ENCODE measurements at places on chromosomes 16 and 17.
A peak's percentile ranks its signal among the peaks of the same experiment; 100 is the strongest.

DNA sequence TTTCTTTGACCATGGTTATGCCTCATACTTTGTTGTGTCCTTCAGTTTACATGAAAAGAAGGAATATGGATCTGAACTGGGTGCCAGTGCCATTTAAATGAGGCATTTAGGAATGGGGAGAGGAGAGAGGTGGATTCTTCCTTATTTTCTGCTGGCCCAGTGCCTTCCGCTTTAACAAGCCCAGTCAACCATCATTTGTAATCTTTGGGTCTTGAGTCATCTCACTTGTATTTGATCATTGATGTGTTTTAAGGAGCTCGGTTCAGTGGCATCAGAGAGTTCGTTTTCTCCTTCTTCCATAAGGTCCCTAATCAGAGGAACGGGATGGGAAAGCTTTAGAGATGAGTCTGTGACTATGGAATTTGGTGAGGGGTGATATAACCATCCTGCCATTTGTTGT is 334.9 kb downstream of the WWOX start:
- no peak for DNase-seq

GRCh38 chr16:54720259-54720658 is 210.4 kb upstream of the IRX5 start:
- no peak for DNase-seq

DNA sequence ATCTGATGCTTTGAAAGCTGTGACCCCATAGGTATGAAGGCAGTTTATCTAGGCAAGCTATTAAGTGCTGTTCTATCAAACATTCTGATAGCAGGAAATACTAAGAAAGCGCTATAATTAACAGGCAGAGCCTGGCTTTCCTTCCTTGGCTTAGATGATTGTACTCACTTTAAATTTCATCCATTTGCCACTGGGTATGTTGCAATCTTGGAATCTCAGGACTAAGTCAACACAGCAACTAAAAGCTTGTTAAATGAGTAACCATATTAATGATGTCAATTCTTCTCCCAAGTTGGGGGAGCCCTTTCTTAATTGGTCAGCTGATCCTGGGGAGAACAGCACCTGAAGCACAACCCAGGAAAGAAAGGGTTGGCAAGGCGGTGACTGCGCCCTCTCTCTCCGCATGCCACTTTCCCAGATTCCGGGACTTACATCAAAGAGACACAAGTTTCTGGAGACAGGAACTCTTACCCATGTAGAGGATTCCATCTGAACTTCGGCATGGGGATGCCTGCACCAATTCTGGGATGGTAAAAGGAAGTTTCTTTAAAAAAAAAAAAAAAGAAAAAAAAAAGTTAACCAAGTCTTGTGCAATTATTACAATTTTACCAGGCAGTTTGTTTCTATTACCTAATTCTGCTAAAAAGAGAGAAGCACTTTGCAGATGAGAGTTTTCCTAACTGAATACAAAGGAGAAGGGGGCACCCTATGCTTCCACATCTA is 54.4 kb upstream of the ICAM2 start:
- DNase-seq, result no peak

- DNase-seq, result no peak
Observed at GRCh38 chr17:2282297-2282873, 21.2 kb downstream of the SMG6 start.

DNA sequence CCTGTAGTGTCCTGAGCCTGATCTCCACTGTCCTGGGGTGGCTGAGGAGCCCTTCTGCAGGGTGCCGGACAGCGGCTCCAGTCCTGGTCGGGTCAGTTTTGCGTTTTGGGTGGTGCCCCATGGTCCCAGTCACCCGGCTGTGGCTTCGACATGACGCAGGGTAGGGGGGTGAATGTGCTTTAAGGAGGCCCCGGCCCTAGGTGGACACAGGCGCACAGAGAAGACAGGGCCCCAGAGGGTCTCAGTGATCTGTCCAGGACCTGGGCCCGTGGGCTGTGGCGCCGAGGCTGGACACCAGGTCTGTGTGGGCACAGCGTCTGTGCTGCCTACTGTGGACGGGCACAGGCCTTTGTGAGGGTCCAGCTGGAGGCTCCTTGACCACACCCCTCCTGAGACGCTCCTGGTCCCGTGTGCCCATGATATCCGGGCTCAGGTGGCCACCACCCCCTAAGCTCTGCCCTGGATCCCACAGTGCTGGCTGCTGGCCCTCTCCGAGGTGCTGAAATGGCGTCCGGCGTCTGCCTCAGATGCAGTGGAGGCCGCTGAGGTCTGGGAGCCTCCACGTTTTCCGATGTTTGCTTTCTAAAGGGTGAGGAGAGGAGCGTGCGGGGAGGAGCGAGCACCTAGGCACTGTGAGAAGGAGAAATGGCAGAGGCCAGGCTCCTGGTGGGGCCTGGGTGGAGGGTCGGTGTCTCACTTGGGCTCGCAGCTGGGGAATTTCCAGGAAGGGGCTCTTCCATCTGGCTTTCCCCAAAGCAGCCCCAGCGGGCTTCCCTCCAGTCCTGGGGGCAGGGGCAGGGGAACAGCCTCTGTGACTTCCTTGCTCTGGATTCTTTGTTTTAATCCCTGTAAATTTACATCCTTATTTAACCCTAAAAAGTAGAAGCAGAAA is 56.1 kb upstream of the ACSF3 start:
- DNase-seq, result no peak

DNA sequence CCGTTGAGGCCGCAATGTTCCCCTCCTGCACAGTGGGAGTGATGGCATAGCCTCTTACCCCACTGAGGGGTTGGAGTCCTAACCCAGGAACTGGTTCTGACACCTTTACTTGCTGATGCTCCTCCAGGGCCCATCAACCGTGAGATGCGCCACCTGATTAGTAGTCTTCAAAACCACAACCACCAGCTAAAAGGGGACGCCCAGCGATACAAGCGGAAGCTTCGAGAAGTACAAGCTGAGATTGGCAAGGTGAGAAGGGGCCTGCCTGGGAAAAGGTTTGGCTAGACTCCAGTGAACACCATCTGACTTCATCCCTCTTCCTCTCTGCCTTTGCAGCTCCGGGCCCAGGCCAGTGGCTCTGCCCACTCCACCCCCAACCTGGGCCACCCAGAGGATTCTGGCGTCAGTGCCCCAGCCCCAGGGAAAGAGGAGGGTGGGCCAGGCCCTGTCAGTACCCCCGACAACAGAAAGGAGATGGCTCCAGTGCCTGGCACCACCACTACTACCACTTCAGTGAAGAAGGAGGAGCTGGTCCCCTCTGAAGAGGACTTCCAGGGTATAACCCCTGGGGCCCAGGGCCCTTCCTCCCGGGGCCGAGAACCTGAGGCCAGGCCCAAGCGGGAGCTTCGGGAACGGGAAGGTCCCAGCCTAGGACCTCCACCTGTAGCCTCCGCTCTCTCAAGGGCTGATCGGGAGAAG is 5.8 kb downstream of the RNF40 start:
- no peak for DNase-seq

GRCh38 chr16:23966597-23967394 is 131.0 kb downstream of the PRKCB start:
- DNase-seq, result peak; percentile 38

DNA sequence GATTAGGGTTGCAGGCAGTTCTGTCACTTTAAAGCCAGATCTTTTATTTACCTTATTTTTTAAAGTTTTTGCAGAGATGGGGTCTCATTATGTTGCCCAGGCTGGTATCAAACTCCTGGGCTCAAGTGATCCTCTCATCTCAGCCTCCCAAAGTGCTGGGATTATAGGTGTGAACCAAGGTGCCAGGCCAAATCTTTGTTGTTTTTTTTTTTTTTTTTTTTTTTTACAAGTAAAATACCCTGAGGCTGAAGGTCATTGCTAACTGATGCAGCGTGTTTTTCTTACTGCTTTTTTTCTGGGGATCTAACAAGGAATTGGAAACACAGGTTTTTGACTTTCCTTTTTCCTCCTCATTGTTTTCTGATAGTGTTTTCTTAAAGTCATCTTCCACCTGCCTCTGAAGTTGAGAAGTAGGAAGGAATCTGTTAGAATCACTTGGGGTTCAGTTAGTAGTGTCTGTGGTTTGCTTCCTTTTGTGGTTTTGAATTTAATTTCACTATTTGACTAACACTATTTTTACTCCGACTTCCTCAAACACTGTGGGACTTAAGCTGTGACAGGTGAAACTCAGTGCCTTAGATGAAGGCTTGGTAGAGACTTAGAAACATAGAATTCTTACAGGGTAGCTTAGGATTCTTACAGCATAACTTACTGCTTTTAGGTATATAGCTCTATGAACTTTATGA is 22.2 kb downstream of the CLTC start:
- no peak for DNase-seq

- peak; percentile 90 for DNase-seq
Observed at GRCh38 chr16:18969050-18969854, 14.5 kb upstream of the TMC7 start.

DNA sequence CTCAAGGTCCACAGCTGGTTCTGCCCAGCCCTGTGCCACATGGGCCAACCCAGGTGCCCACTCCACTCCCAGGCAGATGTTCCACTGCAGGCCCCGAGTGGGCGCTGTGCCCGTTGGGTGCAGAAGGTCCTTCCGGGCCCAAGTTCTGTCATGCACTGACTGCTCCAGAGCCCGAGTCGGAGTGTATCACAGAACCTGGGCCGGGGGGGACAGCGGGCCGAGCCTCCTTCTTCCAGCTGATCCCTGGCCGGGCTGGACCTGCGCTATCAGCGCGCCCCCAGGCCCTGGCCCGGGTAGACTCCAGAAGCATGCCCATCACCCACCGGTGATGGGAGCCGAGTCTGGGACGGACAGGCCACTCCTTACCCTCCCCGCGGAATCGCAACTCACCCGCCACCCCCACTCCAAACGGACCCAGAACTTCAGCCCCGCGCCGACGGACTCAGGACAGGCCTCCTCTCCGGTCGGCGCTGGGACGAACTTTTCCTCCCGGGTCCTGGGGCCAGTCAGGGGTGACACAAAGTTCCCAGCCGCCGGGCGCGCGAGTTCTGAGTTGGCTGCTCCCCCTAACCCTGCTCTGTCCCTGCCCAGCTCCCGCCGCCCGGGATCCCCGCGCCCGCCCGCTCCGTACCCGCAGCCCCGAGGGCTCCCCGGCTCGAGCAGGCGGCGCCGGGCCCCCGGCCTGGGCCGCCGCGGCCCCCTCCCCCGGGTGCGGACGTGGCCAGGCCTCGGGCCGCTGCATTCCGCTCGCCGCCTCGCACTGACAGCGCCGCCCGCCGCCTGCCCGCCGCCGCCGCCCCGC is at the start of gene COPZ2:
Gene COPZ2 (minus strand): TSS at position 762 of the 802 bp plus-strand sequence. CDS start 20 bp downstream, at position 742.
- DNase-seq, result peak; percentile 78

DNA sequence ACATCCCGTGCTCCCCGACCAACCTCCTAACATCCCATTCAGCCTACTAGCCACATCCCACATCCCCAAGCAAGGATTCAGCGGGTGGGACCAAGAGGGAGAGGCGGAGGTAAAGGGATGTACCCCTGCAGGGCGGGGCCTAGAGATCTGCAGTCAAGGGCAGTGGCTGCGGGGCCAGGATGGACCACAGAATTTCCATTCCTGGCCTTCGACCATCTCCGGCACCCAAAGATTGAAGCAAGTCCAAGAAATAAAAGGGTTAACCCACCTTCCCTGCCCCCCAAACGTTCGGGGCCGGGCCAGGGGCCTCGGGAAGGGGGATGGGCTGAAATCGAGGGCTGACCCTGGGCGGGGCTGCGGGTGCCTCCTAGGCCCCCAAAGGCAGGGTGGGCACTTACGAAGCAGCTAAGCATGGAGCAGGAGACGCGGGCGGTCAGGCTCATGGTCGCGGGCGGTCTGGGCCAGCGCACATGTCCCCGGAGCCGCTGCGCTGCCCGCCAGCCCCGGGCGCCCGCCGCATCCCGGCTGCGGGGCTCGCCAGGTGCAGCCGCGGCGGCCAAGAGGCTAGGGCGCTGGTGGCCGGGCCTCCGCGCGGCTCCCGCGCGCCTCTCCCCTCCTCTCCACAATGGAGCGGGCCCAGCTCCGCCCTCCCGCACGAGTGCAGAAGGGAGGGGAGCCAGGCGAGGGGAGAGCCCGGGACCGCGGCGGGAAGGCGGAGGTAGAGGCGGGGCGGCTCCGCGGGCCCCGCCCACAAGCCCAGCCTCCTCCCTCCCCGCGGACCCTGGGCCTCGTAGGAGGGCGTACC is at the start of gene MTMR4:
Gene MTMR4 (minus strand): TSS at position 674 of the 805 bp plus-strand sequence. CDS start 231 bp downstream, at position 443.
- DNase-seq, result peak; percentile 78

DNA sequence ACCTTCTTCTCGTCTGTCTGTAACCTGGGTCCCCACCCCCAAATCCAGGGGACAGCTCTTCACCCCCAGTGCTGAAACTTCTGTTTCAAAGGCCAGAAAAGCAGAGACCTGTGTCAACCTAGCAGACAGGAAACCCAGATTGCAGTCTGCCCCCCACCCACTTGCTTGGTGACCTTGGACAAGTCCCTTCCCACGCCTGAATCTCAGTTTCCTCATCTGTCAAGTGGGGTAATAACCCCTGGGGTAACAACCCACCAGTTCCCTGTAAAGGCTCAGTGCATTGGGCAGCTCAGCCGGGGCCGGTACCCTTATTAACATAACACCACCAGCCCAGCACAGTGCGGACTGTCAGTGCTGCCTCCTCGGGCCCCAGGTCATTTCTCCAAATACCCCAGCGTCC is 1.3 kb downstream of the STX1B start:
- no peak for DNase-seq

GRCh38 chr16:58027161-58027915 is 1.8 kb downstream of the MMP15 start:
- no peak for DNase-seq

GRCh38 chr16:67397812-67398545 is 4.7 kb upstream of the TPPP3 start:
- no peak for DNase-seq

DNA sequence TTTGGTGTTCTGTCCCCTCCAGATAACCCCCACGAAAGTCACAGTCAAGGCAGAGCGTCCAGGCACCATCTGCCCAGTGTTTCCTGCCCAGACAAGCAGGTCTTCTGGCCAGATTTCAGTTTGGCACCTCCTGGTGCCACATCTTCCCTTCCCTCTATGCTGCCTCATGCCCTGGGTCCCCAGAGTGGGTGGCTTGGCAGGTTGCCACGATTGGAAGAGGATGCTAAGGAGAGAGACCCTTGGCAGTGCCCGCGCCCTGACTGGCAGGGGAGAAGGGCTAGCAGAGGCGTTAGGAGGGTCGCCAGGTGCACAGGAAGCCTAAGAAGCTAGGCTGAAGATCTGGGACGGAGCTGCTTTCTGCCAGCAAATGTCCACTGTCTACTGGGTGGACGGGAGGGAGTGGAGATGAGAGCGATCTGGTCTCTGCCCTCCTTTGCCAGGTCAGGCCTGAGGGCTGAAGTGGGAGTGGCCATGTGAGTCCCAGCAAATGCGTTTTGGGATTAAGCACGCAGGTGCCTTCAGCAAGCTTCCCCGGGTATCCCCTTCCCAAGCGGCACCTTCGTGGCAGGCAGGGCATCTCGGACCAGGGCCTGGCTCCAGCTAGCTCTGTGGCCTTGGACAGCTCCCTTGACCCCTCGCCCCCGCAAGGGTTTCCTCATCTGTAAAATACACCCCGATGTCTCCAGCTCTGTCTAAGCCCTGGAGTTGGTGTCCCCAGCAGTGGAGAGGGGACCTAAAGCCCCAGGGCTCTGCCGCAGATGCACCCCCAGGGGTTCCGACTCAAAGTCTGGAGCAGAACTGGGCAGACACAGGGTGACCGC is 13.4 kb upstream of the CD300A start:
- DNase-seq, result no peak

GRCh38 chr16:31888735-31889134 is 15.1 kb downstream of the ZNF267 start:
- DNase-seq, result no peak

DNA sequence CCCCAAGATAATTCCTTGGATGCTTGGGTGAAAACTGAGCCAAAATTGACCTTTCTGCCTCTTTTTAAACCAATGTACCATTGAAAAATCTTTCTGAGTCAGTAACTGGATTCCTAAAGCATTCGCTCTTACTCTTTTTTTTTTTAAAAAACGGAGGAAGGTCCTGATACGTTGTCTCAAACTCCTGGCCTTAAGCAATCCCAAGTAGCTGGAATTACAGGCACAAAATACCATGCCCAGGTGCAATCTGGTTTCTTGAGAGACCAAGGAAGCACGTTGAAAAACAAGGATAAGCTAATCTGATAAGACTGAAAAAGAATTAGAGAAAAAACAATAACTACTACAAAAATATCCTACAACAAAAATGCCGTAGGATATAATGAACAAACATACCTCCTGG is 136.5 kb downstream of the SSH2 start:
- DNase-seq, result no peak
